ENCODE measurements at places on chromosomes 6 and 20.

GRCh38 chr6:112941613-112942012, 594.5 kb downstream of the RFPL4B start:
- no peak for DNase-seq

GRCh38 chr6:106039897-106040592, 46.1 kb upstream of the PRDM1 start:
- no peak for DNase-seq

- DNase-seq = no peak
These were observed 134.1 kb downstream of the CCDC170 start for GRCh38 chr6:151627689-151628444.

DNA sequence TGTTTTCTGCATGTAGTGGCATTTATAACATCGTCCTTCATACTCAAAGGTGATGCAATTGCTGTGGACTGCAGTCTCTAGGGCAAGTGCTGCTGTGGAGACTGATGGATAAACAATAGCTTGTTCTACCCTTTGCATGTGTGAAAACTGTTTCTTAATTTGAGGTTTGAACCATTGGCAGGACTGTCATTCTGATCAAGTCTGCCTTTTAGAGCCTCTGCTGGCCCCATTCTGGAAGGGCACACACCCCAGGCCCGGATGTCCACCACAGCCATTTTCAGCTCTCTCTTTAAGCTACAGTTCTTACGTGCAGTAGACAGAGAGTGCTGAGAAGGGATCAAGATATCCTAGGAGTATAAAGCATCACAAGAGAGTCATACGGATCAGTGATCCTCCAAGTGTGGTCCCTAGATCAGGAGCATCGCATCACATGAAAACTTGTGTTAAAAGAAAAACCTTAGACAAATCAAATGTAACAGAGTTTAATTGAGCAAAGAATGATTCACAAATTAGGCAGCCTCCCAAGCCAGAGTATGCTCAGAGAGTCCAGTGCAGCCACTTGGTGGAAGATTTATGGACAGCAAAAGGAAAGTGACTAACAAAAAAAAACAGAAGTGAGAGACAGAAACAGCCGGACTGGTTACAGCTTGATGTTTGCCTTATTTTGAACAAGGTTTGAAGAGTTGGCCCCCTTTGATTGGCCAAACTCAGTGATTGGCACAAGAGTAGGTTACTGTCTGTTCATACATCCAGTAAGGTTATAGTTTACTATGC, 52.0 kb downstream of the FRK start:
- DNase-seq = no peak

DNA sequence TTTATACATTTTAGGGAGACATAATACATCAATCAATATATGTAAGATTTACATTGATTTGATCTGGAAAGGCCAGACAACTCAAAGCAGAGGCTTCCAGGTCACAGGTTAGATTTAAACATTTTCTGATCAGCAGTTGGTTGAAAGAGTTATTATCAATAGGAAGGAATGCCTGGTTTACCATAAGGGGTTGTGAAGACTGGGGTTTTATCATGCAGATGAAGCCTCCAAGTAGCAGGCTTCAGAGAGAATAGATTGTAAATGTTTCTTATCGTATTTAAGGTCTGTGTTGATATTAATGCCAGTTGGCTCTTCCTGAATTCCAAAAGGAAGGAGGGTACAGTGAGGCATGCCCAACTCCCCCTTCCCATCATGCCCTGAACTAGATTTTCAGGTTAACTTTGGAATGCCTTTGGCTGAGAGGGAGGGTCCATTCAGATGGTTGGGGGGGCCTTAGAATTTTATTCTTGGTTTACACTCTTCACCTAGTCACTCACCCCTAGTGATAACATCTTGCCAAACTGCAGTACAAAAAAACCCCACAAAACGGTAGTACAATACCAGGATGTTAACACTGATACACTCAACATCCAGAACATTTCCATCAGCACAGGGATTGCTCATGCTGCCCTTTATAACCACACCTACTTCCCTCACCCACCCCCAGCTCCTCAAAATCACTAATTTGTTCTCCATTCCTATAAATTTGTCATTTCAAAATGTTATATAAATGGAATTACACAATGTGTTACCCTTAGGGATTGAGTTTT, 259.6 kb upstream of the PLN start:
- no peak for DNase-seq

GRCh38 chr6:44010411-44011349, 116.6 kb downstream of the MRPL14 start:
- no peak for DNase-seq

DNA sequence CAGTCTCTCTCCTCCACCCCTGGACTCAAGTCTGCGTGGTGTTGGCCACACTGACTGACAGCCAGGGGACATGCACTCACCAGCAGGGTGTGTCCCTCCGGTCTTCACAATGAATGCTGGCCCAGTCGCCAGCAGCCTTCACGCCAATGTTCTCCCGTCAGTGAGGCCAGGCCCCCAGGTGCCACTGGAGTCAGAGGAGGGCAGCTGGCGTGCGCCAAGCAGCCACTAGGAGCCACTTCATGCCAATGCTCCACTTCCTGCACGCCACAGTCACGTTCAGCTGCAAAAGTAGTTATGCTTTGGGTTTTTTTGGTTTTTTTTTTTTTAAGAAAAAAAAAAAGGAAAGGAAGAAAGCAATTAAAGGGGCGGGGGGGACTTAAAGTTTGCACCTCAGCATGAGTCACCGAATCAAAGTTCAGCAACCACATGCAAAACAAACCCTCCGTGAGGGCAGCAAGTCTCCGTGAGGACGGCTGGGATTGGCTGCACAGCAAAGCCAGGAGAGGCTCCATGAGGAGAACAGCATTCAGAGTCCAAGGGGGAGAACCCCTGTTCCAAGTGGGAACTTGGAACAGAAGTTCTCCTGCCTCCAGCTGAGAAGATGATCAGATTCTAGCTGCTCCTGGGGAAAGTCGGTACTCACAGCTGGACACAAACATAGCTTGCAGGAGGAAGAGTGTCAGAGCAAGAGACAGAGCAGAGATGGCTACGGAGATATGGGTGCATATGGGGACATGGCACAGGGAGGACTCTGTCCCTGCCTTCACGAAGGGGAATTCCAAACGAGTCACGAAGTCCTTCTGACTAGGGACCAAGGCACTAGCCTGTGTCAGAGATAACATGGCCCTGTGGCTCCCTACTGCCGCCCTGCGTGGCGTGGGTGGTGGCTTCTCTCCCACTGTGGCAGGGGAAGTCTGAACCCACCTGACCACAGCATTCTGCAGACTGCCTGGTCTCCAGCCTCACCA, at the start of gene ZC3H12D:
Gene ZC3H12D, minus strand, starts transcription at position 282 of the 968 bp plus-strand sequence. CDS start 10,471 bp downstream, outside the sequence.
- no peak for DNase-seq

GRCh38 chr6:25498505-25498904, 153.5 kb upstream of the SCGN start:
- DNase-seq = no peak

DNA sequence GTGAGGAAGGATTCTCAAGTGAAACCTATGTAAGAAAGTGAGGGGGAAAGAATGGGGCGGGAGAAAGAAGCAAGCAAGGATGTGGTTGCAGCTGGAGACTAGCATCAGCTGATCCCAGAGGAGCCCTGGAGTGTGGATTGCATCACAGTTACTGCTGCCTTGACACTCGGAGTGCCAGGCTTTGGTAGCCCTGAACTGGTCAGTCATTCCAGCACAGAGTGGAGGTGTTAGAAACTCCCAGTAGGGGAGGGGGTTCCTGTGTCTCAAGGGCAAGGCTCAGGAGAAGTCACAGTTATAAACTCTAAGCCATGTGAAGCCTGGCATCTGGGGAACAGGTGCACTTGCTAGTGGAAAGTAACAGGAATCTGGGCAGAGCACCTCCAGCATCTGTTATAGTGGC, 23.5 kb downstream of the SNAP25 start:
- DNase-seq = no peak

DNA sequence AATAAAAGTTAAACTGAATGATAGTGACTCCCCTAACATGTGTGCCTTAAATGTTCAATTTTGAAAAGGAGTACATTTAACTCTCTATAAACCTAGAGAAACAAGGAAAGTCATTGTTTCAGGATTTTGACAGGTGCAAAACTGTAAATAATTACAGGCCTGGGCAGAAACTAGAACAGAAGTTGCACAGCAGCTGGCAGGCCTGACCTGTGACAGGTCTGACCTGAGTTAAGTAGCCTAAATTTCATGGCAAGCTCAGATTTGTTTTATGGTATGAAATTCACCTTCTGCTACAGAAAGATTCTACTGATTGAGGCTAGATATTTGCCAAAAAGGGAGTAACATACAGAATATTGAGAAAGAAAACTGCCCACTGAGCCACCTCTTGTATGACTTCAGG, 166.1 kb downstream of the CDKAL1 start:
- DNase-seq = no peak

GRCh38 chr6:169904051-169904922, 152.9 kb downstream of the ERMARD start:
- no peak for DNase-seq

GRCh38 chr6:42042108-42042507, 8.2 kb upstream of the TAF8 start:
- no peak for DNase-seq

- no peak for DNase-seq
These were observed 150.7 kb upstream of the BTBD3 start for GRCh38 chr20:11766961-11767360.

DNA sequence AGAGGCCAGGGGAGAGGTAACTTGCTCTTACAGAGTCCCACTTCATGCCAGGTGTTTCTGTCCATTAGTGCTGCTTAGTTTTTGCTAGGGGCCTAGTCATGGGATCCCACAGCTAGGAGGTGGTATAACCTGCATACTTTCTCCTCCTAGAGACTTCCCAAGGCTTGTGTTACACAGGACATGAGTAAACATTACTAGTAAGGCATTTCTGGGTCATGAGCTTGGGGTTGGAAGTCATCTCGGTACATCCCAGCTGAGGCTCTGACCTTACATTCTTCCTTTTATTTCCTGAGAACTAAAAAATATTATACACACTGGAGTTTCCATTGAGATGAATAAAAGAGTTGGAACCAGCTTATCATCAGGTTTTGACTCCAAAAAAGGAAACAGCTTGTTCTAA, 20.9 kb upstream of the PNPLA1 start:
- no peak for DNase-seq

DNA sequence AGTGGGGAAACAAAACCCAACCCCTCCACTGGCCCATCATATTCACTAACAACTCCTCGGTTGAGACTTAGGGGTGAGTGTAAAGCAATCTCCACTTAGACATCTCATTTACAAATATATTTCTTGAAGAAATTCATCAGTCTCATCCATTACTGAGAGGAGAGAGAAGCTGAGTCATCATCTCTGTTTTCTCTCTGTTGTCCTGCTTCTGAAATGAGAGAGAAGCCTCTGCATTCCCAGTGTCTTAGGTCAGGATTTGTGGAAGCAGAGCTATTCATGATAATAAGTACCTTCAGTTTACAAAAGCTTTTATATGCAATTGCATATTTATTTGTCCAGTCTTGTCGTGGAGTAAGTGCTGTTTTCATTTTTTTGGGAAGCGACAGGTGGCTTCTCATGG, 879 bp downstream of the MEP1A start:
- no peak for DNase-seq

DNA sequence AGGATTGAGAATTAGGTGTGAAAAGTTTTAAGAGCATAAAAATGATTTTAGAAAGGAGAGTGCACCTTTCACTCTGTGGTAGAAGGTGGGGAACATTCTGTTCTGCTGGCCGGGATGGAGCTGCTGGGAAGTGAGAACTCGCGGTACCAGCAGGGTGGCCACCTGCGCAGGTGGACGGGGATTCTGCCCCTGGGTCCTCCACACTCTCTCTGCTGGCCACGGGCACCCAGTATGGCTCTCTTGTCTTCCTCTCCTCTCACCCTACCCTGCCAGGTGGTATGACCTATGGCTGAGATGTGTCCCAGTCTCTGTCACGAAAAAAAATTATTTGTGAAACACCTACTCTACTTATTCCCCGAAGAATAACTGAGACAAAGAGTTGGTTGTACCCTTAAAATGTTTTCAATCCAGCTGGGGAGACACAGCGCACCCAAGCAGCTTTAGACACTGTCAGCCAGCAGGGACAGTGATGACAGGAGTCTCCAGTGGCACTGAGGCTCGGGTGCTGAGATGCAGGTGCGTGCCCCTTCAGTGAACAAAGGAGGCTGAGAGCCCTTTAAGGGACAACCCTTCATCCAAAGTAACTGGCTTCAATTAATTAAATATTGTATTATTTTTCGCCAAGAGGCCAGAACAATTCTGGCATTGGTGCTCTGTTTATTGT, 195.4 kb downstream of the TBXT start:
- DNase-seq = no peak

- no peak for DNase-seq
These were observed 39.6 kb upstream of the PRSS35 start for GRCh38 chr6:83472767-83473166.

- DNase-seq = no peak
These were observed 2.0 kb downstream of the SCRT2 start for GRCh38 chr20:673603-674001.

DNA sequence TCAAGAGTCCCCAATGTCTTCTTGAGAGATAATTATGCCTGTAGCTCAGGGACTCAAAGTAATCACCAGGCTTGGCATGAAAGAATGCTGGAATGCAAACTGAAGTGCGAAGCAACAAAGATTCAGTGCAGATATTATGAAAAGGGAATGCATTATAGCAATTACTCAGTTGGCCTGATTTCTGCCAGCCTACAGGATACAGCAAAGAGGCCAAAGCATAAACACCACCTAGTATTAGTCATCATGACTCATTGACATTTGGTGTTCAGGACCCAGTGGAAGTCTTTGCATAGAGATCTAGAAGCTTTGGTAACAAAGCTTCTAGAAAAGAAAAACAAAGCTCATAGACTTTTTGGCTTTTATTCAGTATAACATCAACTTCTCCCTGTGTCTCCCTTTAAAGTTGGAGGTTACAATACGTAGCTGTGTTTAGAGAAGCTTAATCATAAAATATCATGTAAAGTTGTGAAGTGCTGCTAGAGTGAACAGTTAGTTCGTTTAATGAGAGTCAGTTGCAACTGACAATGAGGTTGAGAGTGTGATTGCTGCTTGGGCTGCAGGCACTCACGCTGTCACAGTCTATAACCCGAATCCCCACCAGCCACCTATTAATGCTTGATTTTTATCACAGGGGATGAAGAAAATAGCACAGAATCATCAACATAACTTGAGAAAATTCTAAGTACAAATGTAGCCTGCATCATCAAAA, 932.7 kb downstream of the TFAP2A start:
- no peak for DNase-seq

DNA sequence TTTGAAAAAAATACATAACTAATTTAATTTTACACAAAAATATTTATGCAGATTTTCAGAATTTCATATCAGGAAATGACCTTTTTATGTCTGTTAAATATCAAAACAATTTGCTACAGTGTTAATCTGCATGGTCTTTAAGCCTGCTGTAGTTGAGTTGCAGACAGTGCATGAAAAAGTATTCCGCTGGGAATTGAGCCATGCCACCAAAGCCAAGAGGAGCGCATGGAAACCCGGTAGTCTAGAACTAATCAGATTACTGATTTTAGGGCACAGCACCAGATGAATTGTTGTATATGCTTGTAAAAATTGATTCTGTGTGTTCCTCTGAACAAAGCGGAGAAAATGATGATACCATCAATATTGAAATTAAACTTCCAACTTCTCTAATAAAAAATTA, 34.3 kb upstream of the LAMP5 start:
- no peak for DNase-seq

Measured in NCI-H1930 (cell line).